Stimulated activated CD4-positive, alpha-beta T cell treated with anti-CD3 and anti-CD28 coated beads, Interleukin-15, amount 100 ng/mL, for 1 hour (primary cell): ENCODE measurements at places on chromosomes 12 and 14.

DNA sequence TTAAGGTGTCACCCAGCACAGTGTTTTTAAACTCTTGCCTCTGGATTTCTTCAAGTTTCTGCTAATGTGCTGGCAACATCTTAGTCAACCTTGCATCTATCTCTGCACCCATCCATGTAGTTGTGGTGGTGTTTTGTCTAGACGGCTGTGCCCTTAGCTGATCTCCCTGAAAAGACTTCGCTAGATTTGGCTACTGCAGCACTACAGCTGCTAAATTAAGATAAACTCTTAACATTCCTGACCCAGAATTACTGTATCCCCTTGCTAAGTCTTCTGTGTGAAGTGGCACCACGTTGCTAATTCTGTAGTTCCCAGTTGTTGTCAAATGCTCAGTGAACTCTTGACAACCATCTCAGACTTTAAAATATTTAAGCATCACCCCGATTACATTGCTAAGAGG is 66.8 kb downstream of the SRGAP1 start:
- no peak for DNase-seq

GRCh38 chr14:51224551-51224950 is 15.5 kb upstream of the TMX1 start:
- DNase-seq: no peak

- no peak for DNase-seq
Observed at GRCh38 chr12:84329938-84330337, 582.7 kb downstream of the SLC6A15 start.

GRCh38 chr12:105921872-105922669 is 216.7 kb downstream of the NUAK1 start:
- DNase-seq: no peak

GRCh38 chr12:91687052-91688017 is 458.3 kb downstream of the BTG1 start:
- no peak for DNase-seq
